Activated CD4-positive, CD25-positive, alpha-beta regulatory T cell treated with anti-CD3 and anti-CD28 coated beads, Interleukin-2, amount 50 U/mL, for 72 hours (primary cell): ENCODE measurements at places on chromosomes 16 and 17.

DNA sequence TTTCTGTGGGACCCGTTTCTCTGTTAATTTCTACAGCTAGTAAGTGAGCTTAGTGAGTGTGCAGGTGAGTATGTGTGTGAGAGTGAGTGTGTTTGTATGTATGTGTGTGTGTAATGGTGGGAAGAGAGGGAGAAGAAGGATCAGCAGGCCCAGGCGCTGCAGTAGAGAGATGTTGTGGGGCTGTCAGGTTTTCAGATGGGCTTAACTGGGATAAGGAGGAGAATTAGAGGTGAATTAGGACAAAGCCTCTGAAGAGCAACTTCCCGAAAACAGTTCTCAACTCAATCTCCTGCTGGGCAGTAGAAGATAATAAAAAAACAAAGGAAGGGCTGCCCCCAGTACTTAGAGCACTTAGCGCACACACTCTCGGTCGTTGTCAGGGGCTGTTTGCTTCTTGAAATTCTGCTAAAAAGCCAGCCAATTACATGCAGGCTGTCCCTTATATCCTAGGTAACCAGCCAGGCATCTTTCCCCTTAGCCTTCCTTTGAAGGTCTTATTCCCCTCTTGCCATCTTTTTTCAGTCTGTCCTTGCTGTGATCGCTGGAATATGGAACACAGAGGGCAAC, 63.4 kb downstream of the CLEC16A start:
- DNase-seq, result no peak

- no peak for DNase-seq
Measured at GRCh38 chr16:86091976-86092375, 193.0 kb downstream of the IRF8 start.

DNA sequence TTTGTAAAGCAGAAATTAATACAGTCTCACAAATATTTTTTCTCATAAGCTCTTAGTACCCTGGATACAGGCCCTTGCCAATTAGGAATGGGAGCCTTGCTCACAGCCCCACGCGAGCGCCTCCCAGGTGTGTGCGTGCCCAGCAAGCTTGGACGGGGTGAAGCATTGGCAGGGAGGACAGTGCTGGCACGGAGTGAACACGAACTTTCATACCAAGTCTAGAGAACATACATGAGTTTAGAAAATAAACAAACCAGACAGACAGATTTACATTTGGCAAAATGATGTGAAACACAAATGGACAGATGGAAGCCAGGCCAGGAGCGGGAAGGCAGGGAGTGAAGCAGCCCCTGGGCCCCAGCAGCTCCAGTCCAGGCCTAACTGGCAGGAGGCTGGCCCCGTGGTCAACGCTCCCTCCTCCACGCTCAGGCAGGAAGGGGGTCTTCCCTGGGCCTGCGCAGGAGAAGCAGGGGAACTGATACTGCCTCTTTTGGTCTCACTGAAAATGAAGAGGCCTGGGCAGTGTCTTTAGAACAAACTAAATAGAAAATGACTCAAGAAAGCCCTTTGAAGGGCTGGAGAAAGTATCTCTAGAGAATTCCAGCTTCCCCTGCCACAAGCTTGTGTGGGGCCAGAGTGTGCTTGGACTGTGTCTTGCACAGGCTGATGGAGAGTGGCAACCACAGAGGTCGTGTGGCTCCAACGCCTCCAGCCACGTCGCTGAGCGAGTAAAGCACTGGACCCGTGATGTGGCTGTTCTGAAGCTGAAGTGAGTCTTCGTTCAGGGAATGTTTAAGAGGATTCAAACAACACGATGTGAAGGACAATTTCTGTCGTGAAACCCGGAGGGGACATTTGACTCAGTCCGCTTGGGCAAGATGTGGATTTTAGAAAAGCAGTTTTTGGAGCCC, 9.9 kb upstream of the FOXJ1 start:
- DNase-seq, result no peak

DNA sequence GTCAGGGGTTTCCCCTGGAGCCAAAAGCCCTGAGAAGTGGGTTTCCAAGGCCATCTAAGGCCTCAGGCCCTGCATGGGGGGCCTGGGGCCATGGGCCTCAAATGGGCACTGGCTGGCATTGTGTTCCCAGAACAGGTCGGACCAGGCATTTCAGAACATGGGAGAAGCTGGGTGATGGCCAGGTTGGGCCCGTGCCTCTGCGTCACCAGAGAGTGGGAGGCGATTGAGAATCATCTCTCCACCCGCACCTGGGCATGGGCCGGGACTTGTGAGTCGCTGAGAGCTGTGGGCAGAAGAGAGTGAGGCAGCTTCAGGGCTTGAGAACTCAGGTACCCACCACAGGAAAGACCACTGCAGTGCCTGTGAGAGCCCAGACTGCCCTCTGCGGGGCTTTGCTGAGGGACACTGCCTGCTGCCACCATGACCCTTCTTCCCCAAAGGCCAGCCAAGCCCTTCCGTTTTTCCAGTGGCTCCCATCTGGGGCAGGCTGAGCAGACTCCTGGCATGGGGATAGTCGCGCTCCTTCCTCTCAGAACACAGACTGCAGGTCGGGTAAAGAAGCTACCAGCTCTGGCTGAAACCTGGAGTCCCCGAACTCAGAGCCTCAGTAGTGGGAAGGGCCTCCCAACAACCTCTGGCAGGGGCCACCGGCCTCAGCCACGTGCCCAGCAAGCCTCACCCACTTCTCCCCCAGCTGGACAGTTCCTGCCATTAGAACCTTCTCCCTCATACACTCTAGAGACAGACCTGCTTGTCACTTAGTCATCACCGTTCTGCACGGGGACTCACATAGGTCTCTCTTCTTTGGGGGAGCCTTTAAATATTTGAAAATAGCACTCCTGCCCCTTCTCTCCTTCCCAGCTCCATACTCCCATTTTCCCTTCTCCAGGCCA, 1.6 kb downstream of the RAB11FIP4 start:
- DNase-seq, result peak; percentile 7

DNA sequence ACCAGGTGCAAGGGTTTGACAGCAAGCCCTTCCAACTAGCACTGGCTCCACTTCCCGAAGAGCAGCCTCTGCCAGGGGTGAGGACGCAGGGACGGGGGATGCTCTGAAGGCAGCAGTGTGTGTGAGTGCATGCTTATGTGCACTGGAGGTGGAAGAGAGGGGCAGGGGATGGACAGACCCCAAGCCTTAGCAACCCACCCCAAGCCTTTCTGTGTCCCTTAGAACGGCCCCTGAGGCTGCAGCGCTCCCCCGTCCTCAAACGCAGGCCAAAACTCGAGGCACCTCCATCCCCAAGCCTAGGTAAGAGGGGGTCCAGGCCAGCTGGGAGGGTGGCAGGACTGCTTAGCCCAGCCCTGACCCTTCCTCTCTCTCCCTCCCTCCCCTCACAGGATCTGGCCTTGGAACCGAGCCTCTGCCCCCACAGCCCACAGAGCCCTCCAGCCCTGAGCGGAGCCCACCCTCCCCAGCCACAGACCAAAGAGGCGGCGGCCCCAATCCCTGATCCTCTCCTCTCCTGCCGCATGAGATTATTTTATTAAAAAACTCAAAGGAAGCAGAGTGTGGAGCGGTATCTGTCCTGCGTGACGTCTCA, 2.9 kb downstream of the ACD start:
- no peak for DNase-seq

GRCh38 chr17:50458270-50458669, 10.4 kb downstream of the CHAD start:
- DNase-seq, result no peak

GRCh38 chr17:46138473-46138872, 54.8 kb downstream of the KANSL1 start:
- no peak for DNase-seq

DNA sequence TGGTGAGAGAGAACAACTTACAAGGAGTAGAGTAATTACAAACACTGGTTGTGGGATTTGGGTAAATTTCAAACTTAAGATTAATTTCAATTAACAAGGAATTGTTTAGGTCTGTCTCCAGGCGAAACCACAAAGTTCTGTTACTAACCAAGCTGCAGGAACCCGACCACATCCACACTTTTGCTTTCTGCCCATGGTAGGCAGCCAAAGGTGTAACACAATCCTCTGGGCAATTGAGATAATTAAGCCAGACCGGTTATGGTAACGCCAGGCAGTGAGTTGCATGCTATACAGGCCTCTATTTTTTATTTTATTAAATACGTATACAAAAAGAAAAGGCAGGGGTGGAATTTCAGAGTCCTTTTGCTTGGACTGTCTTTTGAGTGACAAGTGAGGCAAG, 12.0 kb downstream of the KCNJ2 start:
- no peak for DNase-seq

DNA sequence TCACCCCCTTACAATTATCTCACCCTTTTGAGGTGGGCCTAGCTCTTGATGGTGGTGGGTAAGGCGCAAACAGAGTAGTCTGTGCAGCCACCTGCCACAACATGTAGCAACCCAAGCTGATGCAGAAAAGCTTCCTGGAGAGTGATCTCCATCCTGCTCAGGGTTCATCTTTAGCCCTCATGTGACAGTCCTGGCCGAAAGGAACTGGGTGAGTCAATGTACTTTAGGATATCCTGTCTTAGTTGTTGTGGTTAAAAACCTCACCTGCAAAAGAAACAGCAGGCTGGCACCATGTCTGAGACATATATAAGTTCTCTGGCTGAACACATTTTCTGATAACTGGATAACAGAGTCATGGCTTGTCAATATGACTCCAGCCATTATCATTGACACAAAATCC, 183.5 kb upstream of the CPHXL start:
- no peak for DNase-seq

- peak; percentile 58 for DNase-seq
Measured at GRCh38 chr17:57955183-57955931, at the start of gene CUEDC1. CUEDC1 (minus strand) TSS chr17:57955412; CDS start chr17:57885564, 69,848 bp downstream.

DNA sequence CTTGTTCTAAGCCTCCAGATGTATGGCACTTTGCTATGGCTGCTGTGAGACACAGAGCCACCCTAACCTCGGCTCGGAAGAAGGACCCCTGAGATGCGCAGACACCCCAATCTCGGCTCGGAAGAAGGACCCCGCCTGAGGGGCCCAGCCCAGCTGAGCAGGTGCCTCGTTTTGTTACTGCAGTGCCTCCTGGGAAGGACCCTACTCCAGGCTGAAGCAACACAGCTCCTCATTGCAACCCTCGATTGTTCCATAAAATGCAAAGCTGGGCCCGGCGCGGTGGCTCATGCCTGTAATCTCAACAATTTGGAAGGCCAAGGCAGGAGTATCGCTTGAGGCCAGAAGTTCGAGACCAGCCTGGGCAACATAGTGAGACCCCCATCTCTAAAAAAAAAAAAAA, 61.3 kb downstream of the C16orf95 start:
- DNase-seq, result no peak

- no peak for DNase-seq
Measured at GRCh38 chr16:73527187-73527586, 479.3 kb upstream of the ZFHX3 start.

- no peak for DNase-seq
Measured at GRCh38 chr17:38443356-38444031, 15.2 kb downstream of the ARHGAP23 start.

- no peak for DNase-seq
Measured at GRCh38 chr16:27080895-27081294, 14.2 kb downstream of the C16orf82 start.

DNA sequence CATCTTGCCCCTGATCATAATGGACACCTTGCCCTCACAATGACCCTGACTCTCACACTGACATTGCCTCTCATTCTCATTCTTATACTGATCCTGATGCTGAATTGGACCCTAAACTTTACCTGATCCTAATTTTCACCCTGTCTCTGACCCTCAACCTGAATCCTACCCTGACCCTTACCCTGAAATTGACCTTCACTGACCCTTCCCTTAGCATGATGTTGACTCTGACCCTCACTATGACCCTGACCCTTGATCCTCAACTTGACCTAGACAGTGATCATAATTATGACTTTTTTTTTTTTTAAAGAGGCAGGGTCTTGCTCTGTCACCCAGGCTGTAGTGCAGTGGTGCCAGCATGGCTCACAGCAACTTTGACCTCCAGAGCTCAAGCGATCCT, 3.4 kb downstream of the AHSP start:
- DNase-seq, result no peak

- no peak for DNase-seq
Measured at GRCh38 chr17:9291912-9292560, 270.7 kb downstream of the NTN1 start.

- peak; percentile 83 for DNase-seq
Measured at GRCh38 chr17:7841915-7842379, 7.9 kb downstream of the KDM6B start.

DNA sequence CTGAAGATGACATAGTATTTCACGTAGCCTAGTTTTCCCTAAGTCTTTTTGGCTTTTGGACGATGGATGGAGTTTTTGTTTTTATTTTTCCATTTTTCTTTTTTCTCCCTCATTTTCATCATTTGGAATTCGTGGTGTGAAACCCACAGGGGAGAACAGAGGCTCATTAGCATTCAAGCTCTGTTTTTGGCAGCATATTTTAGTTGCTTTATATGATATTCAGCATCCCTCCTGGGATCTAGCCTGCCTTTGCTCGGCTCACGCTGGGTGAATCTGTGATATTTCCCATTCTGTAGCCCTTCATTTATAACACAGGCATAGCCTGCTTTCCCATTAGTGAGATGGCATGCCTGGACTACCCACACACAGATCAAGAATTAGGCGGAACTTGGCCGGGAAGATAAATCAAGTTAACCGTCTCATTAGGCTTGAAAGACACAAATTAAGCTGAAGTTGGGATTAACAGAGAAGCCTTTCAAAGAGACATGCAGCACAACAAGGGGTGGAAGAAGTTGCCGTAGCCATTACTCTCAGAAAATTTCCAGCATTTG, 20.1 kb upstream of the CLEC19A start:
- DNase-seq, result no peak

DNA sequence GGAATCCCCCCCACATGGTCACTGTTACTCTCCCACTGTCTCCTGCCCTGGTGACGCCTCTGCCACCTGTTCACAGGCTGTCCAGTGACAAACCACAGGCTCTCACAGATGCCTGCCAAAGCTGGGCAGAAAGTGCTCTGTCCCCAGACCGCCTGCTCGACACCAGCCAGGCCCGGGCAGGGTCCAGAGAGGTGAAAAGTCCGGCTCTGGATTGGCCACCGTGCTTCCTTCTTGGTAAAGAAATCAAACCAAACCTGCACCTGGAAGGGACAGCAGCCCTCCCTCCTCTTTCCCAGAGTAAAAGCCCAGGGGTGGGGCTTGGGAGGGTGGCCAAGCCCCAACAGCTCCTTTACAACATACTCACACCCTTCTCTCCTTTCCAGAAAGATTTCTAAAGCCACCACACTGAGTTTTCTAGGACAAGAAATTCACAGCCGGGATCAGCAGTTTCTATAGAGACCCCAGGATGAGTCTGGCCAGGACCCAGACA, 6.2 kb downstream of the PCGF2 start:
- DNase-seq, result no peak

GRCh38 chr16:70257391-70257790, 5.7 kb upstream of the EXOSC6 start:
- DNase-seq, result no peak

- DNase-seq, result peak; percentile 51
Measured at GRCh38 chr17:81322271-81323082, 27.4 kb upstream of the SLC38A10 start.
